Karpas-422 (cell line): ENCODE measurements at places on chromosomes 5 and 9.

DNA sequence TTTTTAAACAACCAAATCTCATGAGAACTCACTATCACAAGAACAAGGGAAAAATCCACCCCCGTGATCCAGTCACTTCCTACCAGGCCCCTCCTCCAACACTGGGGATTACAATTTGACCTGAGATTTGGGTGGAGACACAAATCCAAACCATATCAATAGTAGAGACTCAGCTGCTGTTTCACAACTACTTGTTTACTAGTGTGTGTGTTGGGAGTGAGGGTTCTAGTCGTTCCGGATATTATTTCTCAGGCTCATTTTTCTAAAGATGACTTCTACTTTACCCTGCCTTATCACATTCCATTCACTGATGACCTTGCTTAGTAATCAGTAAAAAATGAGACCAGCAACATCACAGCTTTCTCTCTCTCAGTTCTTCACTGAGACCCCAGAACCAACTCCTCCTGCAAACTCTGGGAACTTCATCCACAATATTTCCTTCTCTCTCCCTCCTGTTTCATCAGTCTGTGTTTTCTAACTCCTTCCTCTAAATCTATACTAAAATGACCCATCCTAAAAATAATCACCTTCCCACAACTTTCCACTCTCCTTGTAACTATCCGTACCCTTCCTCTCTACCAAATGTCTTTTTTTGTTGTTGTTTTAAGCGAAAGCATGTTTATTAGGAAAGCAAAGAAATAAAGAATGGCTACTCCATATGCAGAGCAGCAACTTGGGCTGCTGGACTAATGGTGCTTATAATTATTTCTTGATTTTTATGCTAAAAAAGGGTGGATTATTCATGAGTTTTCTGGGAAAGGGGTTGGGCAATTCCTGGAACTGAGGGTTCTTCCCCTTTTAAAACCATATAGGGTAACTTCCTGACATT, 121.5 kb upstream of the SPRY4 start:
- DNase-seq = no peak

GRCh38 chr9:137030538-137031527, 1.1 kb downstream of the FUT7 start:
- DNase-seq = no peak

DNA sequence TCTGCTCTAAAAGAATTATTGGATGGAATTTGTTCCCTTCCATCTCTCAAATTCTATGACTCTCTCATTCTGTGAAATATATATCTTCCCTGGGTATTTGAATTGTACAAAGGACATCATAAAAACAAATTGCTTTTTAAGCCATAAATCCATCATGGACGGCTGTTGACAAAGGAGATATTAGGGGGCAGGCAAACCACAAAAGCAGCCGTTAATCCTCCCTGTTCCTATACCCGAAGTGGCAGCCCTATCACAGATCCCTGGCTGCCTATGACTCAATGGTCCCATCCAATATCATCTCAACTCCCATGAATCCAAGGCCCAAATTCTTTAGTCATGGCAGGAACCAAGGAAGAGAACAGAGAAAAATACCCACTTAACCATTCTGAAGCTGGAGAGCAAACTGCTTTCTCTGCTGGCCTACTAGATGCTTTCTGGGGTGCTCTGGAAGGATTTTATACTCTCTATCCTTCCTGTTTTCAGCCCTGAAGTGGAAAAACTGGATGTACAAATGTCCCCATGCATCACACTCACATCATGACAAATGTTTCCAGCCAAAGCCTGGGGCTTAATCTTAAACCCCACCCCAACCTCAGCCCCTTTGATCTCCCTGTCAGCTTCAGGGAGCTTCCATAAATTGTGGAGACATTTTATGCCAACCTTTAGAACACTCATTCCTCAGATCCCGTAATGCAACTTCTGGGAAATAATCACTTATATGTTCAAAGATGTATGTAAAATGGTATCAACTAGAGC, 59.5 kb downstream of the FAM114A2 start:
- DNase-seq = no peak

DNA sequence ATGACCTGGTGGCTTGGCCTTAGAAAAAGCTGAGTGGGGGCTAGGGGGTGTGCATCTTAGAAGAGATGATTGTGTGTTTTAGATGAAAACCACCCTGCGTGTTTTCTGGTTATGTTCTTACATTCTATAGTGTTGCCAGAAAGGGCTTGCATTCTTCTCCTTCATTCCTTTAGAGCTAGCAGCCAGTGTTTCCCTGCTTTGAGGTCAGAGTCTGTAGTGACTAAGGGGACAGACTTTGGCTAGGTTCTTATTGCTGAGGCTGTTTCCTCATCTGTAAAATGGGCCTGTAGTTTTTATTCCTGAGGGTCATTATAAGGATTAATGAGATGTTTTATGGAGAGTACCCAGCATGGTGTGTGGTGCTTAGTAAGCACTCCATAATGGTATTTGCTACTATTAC, 6.4 kb downstream of the MAST4 start:
- DNase-seq = no peak
